GM20000 (cell line): ENCODE measurements at places on chromosomes 6 and 20.

- no peak for DNase-seq
These were observed 110.6 kb downstream of the UBE3D start for GRCh38 chr6:82954937-82955577.

GRCh38 chr6:170037541-170038250 is 253.2 kb downstream of the DLL1 start:
- DNase-seq = no peak

DNA sequence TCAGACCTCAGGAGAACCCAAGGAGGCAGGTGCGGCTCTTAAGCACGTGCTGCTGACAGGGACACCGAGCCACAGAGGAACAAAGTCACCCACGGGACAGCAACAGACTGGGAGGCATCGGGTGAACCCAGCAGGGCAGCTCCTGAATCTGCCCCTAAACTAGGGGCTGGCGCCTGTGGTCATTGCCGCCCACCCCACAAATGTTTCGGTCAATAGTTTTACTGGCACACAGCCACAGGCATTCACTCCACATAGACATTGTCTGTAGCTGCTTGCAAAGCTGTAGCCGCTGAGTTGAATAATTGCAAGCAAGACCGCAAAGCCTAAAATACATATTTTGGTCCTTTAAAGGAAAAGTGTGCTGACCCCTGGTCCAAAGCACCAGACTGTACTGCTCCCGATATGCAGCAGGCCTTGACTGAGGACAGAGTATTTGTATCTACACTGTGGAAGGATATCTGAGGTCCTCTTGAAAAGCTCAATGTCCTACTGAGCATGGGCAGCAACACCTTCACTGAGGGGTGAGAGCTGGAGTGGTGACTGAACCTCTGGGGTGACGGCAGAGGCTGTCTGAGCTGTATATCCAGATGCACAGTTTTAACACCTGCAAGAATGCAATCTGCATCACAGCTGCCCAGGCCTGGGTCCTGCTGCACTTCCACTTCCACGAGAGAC is 310.3 kb downstream of the THBS2 start:
- no peak for DNase-seq

DNA sequence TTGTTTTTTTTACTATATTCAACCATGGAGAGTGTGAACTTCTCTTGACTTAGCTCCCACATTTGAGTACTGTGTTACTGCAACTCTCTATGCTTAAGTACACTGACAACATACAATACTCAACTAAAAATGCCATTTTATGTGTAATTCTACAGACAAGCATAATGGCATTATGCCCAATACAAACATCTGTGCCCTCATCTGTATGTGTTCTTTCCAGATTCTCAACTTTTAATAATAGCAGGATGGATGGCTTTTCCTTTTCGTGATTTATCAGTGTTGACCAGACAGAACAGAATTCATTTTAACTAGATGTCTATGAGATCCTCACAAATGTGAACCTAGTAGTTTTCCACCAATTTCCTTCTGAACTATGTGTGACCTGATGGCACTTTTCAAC is 84.2 kb upstream of the MARCKS start:
- DNase-seq = no peak

- DNase-seq = no peak
These were observed 144.2 kb upstream of the CENPW start for GRCh38 chr6:126195625-126196236.

- DNase-seq = peak; percentile 48
These were observed 21.3 kb downstream of the STAU1 start for GRCh38 chr20:49166534-49167449.

- no peak for DNase-seq
These were observed 239.8 kb downstream of the CDC5L start for GRCh38 chr6:44627091-44627882.

GRCh38 chr6:134060491-134061106 is 8.2 kb upstream of the SLC2A12 start:
- no peak for DNase-seq

DNA sequence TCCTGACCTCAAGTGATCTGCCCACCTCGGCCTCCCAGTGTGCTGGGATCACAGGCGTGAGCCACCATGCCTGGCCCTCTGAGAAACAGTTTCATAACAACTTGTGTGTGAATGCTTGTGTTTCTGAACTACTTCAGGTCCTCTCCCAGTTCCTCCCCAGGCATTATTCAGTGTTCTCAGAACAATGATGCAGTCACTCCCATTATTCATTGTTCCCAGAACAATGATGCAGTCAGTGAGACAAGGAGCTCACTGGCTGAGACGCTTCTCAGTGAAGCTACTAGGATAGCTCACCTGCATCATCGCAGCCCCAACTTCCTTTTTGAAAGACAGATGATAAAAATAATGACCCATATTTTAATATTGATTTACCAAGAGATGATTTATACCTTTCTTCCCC is 71.5 kb downstream of the NDUFAF5 start:
- DNase-seq = no peak

DNA sequence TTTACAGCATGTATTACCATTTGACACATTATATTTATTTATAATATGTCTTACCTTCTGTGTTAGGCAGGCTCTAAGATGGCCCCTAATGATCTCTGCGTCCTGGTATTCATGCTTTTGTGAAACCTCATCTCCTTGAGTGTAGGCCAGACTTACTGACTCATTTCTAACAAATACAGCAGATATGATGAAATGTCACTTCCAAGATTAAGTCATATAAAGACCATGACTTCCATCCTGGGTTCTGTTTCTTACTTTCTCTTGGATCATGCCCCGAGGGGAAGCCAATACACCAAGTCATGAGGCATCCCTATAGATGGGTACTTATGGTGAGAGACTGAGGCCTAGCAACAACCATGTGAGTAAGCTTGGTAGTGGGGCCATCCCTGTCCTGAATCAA is 30.2 kb downstream of the ZHX3 start:
- no peak for DNase-seq

- DNase-seq = no peak
These were observed 20.4 kb upstream of the BPIFB1 start for GRCh38 chr20:33262658-33263065.

DNA sequence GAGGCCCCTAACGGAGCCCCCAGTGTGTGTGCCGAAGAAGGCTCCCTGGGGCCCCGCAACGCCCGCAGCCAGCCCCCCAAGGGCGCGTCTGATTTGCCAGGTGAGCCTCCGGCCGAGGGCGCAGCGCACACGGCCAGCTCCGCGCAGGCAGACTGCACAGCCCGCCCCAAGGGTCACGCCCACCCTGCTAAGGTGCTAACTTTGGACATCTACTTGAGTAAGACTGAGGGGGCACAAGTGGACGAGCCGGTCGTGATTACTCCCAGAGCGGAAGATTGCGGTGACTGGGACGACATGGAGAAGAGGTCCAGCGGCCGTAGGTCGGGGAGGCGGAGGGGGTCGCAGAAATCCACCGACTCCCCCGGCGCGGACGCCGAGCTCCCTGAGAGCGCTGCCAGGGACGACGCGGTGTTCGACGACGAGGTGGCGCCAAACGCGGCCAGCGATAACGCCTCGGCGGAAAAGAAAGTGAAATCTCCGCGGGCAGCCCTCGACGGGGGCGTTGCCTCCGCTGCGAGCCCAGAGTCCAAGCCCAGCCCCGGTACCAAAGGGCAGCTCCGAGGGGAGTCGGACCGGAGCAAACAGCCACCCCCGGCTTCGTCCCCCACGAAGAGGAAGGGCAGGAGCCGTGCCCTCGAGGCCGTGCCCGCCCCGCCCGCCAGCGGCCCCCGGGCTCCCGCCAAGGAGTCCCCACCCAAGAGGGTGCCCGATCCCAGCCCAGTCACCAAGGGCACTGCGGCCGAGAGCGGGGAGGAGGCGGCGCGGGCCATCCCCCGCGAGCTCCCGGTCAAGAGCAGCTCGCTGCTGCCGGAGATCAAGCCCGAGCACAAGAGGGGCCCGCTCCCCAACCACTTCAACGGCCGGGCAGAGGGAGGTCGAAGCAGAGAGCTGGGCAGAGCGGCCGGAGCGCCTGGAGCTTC is 117.0 kb downstream of the RTN4IP1 start:
- DNase-seq = peak; percentile 86

GRCh38 chr6:99512033-99512432 is 3.2 kb downstream of the USP45 start:
- DNase-seq = no peak

DNA sequence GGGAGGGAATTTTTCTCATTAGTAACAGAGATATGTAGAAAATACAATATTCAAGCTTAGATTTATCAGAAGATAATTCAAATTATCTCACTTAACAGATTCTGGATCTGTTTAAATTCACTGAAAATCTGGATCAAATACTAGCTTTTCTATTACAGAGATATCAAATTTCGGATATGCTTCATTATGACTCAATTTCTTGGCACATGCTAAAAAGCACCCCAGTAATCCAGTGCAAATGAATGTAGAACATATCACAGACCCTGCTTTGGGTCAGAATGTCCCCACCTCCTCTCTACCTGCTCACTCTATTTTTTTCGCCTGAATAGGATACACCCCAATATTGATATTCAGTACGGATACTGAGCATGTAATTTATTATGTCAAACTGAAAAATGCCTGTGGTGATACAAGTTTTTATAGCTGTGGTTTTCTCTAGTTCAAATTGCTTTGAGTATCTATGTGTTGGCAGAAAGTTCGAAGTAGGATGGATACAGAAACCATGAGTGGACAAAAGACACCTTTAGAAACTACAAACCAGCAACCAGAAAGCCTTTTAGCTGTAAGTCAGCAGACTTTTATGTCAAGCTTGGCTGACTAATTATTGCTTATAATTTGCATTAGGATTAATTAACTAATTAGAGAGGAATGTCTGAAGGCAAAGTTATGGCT is 290.0 kb downstream of the TFAP2B start:
- DNase-seq = no peak

DNA sequence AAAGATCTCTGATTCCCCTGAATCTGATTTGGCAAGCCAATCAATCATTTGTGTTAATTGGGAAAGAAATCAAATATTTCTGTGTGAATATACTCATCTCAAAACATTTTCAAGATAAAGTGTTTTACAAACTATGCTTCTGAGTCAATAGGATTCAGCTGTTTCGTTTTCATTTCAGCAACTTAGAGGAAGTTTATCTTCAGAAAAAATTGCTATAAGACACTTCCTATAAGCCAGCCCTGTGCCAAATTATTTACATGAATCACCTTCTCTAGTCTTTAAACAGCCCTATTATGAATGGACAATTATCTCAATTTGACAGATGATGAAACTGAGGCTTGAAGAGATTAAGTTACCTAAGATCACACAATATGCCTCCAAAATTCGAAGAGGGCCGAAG is 10.9 kb downstream of the DEFB129 start:
- DNase-seq = peak; percentile 19

DNA sequence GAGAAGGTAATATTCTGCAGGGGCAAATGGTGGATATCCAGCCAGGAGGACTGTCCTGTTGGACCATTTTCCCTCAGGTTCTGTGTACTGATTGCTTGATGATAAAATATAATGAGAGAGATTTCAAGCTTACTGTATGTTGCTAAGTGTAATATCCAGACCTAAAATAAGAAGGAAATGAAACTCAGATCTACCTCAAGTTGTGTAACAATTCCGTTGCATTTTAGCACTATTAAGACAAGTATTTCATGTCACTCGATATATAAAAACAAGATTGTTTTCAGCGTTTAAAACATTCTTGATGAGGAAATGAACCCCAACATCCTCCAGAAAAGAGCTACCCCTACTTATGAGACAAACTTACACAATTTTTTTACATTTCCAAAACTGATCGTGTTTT is 57.2 kb downstream of the RGS17 start:
- DNase-seq = no peak

DNA sequence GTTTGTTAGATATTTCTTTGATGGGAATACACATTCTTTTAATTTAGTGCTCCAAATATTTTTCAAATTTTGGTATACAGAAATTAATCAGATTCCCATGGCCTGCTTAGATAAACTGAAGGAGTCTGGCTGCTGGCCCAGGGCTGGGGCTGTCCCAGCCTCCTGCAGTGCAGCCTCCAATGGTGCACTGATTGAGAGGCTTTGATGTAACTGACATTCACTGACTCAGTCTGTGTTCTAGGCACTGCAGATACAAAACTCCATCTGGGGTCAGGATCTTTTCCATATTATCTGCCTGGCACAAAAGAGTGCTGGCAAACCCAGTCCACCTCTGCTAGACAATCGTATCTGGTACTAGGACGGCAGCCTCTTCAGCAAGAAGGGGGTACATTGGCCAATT is 64.8 kb downstream of the GRIK2 start:
- no peak for DNase-seq

DNA sequence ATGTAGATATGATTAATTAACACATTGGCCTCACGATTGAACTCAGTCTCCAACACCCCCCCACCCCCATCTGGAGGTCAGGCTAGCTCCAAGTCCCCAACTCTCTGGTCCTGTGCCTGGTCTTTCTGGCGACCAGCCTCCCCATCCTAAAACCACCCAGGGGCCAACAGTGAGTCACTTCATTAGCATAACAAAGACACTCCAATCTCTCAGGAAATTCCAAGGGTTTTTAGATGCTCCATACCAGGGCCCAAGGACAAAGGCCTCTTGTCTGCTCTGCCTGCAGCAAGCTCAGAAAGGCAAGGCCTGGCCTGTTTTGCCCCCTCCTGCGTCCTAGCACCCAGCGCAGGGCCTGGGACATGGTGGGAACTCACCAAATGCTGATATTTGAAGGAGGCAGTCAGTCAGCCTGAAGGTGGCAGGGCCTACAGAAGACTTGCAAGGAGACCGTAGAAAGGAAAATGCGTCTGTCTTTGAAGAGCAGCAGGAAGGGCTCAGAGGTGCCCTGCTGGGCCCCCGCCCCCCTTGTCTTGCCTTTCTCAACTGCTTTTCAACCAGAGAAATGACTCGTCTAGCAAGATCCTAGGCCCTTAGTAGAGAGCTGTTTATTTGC is 184.7 kb downstream of the CDH4 start:
- DNase-seq = no peak

- DNase-seq = no peak
These were observed 636.8 kb downstream of the PRKN start for GRCh38 chr6:162090734-162091133.

GRCh38 chr6:48610846-48611245 is 499.8 kb upstream of the PTCHD4 start:
- DNase-seq = no peak

DNA sequence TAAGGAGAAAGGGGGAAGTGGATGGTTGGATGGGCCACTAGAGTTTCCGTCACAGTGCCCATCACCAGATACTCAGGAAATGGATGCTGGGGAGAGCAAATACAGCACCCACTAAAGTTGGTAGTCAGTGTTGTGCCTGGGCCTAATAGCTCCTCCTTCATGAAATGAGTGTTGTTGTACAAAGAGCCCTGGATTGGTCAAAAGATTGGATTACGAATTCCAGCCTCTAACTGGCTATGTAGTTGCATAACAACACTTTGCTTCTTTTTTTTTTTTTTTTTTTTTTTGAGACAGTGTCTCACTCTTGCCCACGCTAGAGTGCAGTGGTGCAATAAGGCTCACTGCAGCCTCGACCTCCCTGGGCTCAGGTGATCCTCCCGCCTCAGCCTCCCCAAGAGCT is 27.4 kb downstream of the KCNG1 start:
- DNase-seq = no peak

- DNase-seq = no peak
These were observed 302.3 kb downstream of the TENT5A start for GRCh38 chr6:81450180-81450579.
